HuH-7 (cell line): ENCODE measurements at places on chromosomes 1 and 21.

DNA sequence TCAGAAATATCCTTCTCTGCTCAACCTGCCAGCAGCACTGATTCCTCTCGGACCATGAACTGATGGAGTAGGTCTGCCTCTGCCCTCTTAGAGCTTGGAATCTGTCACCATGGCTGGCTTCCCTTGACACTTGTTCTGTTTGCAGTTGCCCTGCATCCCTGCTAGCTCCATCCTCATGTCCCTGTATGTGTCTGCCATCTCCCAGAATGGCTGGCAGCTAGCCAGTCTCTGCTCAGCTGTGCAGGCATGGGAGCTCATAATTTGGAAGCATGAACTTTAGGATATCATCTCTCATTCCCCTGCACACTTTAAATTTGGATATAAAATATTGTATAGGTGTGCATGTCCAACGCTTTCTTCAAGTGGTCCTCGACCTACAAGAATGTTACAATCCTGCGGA, 95.4 kb downstream of the C1orf94 start:
- DNase-seq: no peak

DNA sequence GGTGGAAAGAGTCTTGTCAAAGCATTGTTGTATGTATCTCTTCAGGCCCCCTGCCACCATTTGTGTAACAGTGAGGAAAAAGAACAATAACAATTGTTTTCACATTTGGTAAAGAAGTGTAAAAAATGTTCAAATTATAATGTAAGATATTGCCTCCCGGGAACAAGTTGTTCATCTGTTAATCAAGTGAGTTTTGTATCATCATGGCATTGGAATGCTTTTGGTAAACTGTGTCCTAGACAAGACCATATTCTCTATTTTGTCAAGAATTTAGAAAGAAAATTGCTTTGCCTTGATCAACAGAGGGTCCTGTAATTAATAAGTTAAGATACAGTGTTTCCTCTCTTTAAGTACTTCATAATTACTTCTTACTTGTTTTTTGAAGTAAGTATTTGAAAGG, 692.0 kb upstream of the NR5A2 start:
- no peak for DNase-seq

GRCh38 chr1:100834777-100835660, 59.6 kb downstream of the EXTL2 start:
- DNase-seq: peak; percentile 27

GRCh38 chr1:39395357-39395831, 96.0 kb upstream of the BMP8A start:
- no peak for DNase-seq

- no peak for DNase-seq
These were observed 96.3 kb upstream of the SLC2A1 start for GRCh38 chr1:43054961-43055360.
